Substantia nigra (tissue), 51 donors: ENCODE measurements at places on chromosomes 1 and 21.
A peak's percentile ranks its signal among the peaks of the same experiment; 100 is the strongest.

GRCh38 chr1:45953934-45954847 is 150.8 kb downstream of the MAST2 start:
- no peak for DNase-seq

GRCh38 chr21:46437511-46437910 is 21.2 kb upstream of the DIP2A start:
- DNase-seq = no peak

DNA sequence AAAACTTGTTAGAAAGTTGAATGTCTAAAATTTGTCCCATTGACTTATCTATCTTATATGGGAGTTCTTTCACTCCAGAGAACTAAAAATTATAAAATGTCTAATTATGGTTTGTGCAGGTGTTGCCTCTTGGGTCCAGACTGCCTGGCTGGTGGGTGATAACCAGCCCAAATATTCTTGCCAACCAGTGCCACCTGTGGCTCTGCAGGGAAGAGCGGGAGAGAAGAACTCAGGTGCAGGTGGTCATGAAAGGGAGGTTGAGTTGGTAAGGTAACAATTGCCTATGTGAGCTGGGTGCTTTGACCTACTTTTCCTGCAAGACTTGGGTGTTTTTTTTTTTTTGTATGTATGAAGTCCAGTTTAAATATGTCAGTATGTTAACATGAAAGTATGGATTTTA is 10.2 kb downstream of the RPS6KC1 start:
- DNase-seq = no peak

GRCh38 chr1:111242805-111243523 is 15.5 kb downstream of the CHI3L2 start:
- DNase-seq = no peak

GRCh38 chr1:103283841-103284669 is 175.7 kb upstream of the COL11A1 start:
- no peak for DNase-seq

DNA sequence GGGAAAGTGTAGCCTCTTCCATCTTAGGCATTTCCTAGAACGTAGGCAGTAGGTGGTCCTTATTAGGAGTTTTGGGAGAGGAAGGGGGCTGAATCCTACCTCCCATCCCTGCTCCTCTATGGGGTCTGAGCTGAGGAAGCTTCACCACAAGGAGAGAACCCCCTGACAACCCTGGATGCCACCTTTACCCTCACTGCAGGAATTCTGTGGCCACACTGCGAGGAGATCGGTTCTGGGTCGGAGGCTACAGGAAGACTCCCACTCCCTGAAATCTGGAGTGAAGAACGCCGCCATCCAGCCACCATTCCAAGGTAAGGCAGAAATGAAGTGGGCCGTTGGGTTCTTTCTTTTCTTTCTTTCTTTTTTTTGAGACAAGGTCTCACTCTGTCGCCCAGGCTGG is 1.5 kb downstream of the MX1 start:
- no peak for DNase-seq

DNA sequence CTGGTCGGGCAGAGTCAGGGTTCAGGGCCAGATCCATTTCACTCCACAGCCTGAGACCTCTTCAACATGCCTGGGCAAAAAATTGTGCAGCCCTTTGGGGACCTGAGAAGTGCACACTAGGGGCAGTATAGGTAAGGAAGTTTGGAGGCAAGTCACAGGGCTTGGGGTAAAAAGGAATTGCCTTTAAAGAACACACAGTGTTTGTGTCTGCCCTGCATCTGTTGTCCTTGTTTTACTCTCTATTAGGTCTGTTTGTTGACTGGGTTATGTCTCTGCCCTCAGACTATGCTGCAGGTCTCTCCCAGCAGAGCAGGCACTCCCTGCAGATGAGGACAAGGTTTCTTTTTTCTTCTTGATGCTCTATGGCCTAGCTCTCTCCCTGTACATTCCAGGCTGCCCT is 22.0 kb downstream of the LDLRAD2 start:
- no peak for DNase-seq

DNA sequence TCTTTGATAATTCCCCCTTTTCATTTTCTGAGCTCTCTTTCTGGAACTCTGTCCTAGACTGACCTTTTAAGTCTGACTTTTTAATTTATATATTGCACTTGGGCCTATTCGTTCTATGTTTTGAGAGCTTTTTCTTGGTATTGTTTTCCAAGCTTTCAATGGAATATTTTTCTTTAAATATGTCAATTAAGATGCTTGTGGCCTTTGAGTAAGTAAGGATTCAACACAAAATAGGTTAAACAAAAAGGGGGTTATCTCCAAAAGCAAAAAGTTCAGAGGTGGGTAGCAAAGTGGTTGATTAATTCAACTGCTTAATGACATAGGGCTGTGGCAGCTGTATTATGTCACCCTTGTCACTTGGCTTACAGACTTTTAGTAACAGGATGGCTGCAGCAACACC is 315.9 kb downstream of the LMX1A start:
- no peak for DNase-seq

GRCh38 chr1:167196166-167196565 is 24.5 kb upstream of the POU2F1 start:
- no peak for DNase-seq

GRCh38 chr1:172375211-172375631 is 45.3 kb upstream of the C1orf105 start:
- no peak for DNase-seq

DNA sequence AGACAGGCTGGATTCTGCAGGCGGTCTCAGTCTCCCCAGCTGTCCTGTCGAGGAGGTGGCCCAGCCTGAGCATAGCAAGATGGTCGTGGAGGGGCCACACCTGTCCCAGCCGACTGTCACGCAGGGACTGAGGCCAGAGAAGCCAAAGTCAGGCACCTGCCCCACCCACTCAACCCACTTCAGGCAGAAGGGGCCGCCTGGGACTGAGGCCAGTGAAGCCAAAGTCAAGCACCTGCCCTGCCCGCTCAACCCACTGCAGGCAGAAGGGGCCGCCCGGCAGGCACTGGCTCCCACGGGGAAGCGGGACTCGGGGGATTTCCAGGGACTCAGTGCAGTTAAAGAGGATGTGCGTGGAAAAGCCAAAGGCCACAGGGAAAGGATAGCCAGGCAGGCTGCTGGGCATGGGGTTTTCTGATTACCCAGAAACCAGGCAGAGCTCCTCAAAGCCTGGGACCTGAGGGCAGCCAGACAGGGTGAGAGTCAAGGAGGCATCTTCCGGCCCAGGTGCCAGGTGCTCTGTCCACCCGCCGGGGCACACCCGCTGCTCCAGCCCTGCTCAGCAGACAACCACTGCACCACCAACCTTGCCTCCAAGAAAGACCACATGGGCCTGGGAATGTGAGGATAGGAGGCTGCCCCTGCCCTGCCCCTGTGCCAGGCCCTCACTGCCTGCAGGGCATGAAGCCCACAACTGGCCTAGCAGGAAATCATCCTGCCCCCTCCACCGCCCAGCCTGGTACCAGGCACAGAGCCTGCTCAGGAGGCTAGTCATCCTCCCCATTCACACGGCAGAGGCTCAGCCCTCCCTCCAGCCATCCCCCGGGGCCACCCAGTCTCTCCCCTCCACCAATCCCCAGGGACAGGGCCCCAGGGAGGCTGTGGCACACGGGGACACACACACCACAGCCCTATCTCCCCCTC is 41.0 kb downstream of the MEGF6 start:
- DNase-seq = no peak

DNA sequence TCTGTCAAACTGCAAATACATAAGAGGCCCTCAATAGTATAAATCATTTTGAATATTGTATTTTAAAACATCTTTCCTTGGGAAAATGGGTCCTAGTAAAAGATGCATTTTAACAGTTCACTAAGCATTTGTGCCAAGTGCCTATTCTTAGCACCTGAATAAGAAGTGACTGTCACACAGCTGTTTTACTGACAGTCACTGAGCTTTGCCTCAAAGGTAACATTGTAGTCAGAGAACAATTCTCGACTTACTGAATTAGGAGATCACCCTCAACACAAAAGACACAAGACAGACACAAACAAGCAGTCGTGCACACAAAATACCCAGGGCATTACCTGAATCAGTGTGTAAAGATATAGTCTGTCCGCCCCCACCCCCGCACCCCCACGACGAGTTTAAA is 408 bp downstream of the ESRRG start:
- no peak for DNase-seq

GRCh38 chr21:37393786-37394185 is 27.2 kb downstream of the DYRK1A start:
- DNase-seq = no peak

DNA sequence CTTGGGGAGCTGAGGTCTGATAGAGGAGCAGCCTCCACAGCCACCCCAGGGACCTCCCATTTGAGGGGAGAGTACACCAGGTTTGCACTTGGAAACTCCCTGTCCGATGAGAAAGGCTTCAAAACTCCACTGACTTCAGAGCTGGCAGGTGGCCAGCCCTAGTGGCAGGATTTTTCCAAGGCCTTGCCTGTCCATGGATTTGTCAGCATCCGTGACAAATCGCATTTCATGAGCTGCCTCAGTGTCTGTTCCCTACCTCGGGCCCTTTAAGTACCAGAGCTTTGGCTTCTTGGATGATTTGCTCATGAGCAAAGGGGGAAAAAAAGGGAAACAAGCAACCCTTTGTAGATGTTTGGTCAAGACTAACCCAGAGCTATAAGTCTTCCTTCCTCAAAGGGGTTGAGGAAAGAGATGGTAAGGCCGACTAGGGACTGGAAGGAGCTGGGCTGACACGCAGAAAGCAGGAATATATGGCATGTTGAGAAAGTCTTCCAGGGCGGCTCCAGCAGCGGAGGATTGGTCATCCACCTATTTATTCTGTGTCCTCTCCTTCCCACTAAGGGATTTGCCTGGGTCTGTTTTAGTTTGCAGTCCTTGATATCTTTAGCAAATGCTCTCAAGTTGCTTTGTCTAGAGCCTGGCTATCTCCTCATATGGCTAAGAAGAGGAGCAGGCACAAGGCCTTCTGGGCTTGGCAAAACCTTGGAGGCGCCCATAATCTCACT is 2.7 kb upstream of the HSPG2 start:
- DNase-seq = no peak

DNA sequence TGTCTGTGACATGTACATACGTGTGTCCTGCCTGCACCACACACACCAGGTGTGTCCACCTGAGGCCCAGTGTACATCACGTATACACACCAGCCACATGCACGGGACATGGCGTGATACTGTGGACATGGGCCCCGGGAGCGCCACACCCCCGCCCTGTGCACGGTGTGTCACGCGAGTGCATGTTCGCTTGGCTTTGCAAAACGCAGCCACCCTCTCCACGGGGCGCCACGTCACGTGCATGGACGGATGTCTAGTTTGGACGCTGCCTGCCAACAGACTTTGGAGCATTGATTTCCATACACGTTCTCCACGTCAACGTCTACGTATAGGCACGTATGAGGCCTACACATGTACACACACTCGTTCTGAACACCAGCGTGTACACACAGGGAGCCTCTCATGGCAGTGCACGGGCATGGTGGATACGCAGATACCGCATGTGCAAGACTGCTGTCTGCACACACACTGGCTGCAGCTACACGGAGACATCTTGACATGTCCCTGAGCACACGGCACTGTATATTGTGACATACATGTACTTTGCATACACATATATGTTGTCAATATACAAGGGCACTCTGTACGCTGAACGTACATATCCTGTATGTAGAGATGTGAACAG is 2.7 kb downstream of the TMEM240 start:
- DNase-seq = no peak

DNA sequence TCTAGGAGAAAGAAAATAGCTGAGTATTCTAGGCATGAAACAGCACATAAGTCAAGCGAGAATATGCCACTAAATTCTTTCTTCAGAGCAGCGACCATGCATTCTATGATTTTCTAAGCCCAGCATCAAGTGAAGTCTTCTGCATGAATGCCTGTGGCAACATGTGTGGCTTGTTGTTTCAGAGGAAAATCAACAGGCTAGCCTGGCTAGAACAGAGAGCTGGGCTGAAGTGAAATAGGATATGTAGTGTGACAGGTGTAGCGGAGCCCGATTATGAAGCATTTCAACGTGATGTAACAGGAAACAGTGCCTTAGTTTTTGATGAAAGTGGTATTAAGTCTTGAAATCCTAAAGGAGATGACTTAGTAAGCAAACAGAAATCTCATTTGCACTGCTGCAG is 7.0 kb downstream of the CSDE1 start:
- DNase-seq = no peak

DNA sequence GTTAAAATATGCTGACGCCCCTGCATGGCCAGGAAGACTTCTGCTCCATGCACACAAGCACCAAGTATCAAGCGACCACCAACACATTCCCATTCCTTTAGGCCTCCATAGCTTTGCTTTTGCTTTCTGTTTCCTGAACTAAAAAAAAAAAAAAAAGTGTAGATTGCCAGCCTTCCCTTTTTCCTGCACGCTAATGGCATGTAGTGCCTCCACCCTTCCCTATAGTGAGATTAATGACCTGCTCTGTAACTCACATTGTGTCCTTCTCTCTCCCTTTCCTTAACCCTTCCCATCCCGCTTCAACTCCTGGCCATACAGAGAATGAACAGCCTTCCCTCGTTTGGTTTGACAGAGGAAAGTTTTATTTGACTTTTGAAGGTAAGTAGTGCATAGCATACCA is 57.1 kb upstream of the DYNLT5 start:
- DNase-seq = no peak

- DNase-seq = no peak
Observed at GRCh38 chr1:246724731-246725095, 504 bp downstream of the SCCPDH start.

GRCh38 chr1:221272940-221273339 is 393.7 kb downstream of the HLX start:
- DNase-seq = no peak

GRCh38 chr1:34874296-34874952 is 14.9 kb upstream of the SMIM12 start:
- DNase-seq = no peak

DNA sequence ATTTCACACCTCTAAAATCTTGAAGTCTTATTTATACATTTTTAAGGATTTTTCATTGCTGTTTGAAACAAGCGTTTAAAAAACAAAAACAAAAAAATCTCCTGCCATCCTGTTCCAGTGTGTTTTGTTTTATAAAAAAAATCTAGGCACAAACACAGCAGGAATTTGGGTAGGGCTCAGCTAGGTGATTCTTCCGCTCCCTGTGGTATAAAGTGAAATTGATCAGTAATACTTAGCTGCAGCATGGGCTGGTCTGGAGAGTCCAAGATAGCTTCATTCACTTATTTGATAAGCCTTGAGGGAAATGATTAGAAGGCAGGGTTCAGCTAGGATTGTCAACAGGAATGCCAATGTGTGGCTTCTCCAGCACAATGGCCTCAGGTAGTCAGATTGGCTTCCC is 25.7 kb downstream of the ATF3 start:
- DNase-seq = no peak

GRCh38 chr1:83692524-83693381 is 306.2 kb downstream of the TTLL7 start:
- peak; percentile 15 for DNase-seq

GRCh38 chr1:99820546-99820945 is 29.6 kb upstream of the AGL start:
- no peak for DNase-seq

GRCh38 chr1:168766568-168766967 is 37.6 kb upstream of the DPT start:
- no peak for DNase-seq

GRCh38 chr1:206908038-206908437 is 10.8 kb downstream of the IL24 start:
- DNase-seq = no peak
